ENCODE measurements at places on chromosomes 13 and 19.

- peak; percentile 86 for DNase-seq
Observed at GRCh38 chr19:1248786-1249297, 459 bp downstream of the MIDN start.

- no peak for DNase-seq
Observed at GRCh38 chr19:17210296-17210695, 4.9 kb upstream of the USE1 start.

GRCh38 chr19:5170329-5170745 is 170.3 kb downstream of the PTPRS start:
- DNase-seq = peak; percentile 38

DNA sequence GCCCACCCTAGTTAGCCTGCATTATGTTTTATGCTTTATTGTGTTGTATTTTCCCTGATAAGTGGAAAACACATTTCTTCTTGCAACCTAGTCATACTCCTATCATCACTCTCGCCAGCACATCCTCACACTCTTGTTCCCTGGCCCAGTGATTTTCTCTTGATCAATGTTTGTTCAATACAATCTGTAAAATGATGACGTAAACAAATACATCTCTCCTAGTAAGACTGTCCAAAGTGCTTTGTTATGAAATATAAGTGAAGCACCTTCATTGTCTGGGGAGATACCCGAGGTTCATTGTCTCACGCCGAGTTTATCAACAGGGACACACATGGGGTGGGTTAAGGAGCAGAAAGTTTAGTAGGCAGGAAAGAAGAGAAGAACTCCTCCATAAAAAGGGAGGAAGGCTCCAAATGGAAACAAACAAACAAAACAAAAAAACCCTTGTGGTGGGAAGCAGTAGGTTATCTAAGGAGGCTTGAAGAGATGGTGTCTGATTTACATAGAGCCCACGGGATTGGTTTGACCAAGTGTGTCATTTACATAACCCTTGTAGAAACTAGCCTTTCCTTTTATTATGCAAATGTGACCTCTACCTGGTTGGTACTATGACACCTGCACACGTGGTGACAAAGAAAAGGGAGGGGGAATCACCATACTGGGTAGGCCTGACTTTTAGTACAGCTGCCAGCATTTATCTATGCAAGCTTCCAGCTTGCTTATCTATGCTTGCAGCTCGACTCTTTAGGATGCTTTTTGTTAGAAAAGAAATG is 1317.9 kb upstream of the SPRY2 start:
- DNase-seq = no peak

DNA sequence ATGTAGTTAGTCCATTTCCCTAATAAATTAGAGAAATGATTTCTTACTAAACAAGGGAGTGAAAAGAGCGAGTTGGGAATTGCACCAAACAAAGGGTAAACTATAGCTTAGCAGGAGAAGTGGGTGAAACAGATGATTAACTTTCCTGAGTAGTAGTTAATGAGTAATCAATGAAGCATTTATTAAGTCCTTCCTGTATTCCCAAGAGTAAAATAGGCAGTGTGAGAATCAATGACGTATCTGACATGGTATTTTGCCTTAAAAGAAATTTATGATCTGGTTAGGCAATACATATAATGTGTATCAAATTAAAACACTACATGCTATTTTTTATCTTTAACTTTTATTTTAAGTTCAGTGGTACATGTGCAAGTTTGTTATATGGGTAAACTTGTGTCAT is 142.8 kb downstream of the KLF5 start:
- no peak for DNase-seq

- peak; percentile 74 for DNase-seq
Observed at GRCh38 chr19:2663920-2664571, 38.4 kb downstream of the GNG7 start.

DNA sequence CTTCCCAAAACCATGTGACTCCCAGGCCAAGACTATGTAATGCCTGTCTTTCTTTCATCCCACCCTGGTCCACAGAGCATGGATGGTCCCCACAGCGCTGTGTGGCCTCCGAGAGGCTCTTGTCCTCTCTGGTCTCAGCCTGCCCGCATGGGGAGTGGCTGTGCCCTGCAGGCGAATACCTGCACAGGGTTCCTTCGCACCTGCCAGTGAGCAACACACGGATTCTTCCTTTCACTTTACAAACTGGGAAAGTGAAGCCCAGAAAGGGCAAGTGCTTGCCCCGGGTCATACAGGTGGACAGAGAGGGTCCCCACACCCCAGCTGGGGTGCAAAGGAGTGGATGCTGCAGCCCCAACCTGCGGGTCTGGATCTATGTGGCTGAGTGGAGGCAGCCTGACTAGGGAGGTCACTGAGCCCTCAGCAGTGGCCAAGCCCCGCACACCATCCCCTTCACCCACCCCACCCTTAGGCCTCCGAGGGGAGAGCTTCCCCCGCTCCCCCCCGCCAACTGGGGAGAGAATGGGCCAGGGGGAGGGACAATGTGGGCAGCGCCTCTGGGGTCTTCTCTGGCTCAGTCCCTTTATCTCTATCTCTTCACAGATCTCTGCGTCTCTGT is 747 bp upstream of the MARK4 start:
- no peak for DNase-seq

DNA sequence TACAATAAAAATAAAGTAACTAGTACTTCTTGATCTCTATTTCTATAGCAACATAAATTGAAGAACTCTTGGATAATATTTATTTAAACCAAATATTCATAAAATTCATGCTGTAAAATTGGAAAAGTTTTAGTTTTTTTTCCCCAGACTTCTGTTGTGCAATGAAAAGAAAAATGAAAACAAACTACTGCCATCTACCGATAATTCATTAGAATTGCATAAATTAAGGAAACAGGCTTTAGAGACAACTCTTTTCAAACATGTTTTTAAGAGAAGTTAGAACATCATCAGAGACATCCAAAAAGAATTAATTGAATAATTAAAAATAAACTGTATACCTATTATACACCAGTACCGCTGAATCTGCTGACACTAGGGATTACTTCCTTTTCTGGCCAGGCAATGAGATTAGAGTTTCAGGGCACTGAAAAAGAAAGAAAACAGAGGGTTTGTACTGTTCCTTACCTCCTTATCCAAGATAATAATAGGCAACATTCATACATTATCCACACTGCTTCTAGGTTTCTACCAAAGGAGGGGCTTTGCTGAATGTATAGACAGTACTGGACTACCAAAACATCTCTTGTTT is 4.9 kb downstream of the CCDC122 start:
- DNase-seq = peak; percentile 12

- DNase-seq = no peak
Observed at GRCh38 chr13:49836516-49836915, 44.0 kb upstream of the KPNA3 start.

DNA sequence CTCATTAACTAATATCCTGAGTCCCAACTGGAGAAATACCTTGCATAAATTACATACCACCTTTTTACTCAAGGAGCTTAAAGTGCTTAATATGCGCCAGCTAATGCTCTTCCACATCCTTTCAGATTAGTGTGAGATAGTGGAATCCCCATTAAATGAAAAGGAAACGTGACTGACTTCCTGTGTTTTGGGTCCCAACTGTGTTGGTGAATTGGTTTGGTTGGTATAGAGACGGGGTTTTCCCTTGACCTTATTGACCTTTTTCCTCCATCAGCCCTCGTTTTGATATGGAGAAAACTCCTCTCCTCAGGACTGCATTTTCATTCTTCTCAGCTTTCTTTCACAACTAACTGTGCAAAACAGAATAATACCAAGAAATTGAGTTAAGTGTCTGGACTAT is 163.5 kb downstream of the PAN3 start:
- no peak for DNase-seq

DNA sequence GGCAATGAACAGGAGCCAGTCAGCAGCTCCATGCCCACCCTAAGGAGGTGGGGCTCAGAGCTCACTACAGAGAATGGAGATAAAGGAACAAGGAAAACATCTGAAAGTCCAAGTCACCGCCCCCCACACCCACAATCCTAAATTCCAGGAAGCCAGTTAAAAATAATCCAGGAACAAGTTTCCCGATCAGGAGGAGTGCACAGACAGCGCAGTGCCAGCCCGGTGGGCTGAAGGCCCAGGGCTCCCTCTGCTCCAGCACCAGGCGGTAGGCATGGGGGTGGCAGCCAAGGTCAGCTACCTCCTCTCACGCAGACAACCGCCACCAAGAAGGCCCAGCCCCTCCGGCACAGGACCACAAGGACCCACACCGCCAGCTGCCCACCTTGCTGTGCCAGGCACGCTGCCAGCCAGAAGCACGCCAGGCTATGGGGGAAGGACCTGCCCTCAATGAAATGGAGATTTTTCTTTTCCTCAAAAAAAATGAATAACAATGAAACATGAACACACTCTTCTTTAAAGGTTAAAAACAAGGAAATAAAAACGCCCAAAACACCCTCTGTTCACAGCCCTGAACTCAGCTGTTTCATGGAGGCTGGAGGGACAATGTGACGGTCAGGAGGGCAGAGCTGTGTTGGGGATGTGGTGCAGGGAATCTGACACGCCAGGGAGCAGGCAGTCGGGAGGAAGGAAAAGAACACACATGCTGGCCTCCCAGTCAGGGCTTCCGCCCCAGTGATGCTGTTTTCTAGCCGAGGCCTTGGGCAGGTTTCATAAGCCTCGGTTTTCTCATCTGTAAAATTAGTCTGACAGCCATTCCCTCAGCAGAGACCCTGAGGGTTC is 11.0 kb downstream of the STK24 start:
- DNase-seq = peak; percentile 37

Data from GM12865 (cell line).